ENCODE measurements at places on chromosomes 3 and 15. TPM values are rescaled to one million over a fixed set of nuclear protein-coding genes. Genes with fewer than 3 reads are reported as not detected.

- H3K4me1 ChIP-seq: peaks cover 33% of the 10 kb centered on the region
- peaks cover 2% of the 10 kb centered on the region for H3K27me3 ChIP-seq
- H3K4me3 ChIP-seq: peak overlapping the region; percentile 98
- H3K27ac ChIP-seq: peak overlapping the region; percentile 93
- peaks cover 26% of the 10 kb centered on the region for H3K36me3 ChIP-seq
These were observed 423 bp downstream of the TKT start for GRCh38 chr3:53255423-53255774.

Gene NRROS
- 38.2 TPM for total RNA-seq

Gene AGBL1
- total RNA-seq: not detected

GRCh38 chr3:38707730-38708129, 58.2 kb upstream of the SCN5A start:
- no peaks in the 10 kb centered on the region for H3K4me1 ChIP-seq
- H3K27me3 ChIP-seq: peaks cover 2% of the 10 kb centered on the region
- no peak for DNase-seq
- H3K36me3 ChIP-seq: no peaks in the 10 kb centered on the region
- H3K4me3 ChIP-seq: no peak overlapping the region

DNA sequence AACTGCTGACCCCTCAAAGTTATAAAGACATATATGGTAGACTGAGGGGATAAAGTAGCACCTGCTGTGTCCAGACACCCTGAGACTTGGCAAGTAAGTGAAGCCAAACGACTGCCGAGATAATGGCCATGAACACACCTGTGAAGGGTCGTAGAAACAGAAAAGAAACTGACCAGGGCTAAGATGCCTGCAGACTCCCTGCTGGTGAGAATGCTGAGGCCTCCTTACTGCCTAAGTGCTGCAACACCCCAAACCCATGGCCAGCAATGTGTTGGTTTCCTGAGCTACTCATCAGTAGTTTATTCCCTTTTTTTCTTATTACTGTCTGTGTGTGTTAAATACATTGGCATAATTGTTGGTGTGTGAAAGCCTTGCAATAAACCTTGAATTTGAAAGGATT, 233.8 kb downstream of the ZNF385D start:
- H3K27ac ChIP-seq: no peak overlapping the region
- DNase-seq: no peak
- no peaks in the 10 kb centered on the region for H3K36me3 ChIP-seq
- no peak overlapping the region for H3K4me3 ChIP-seq

DNA sequence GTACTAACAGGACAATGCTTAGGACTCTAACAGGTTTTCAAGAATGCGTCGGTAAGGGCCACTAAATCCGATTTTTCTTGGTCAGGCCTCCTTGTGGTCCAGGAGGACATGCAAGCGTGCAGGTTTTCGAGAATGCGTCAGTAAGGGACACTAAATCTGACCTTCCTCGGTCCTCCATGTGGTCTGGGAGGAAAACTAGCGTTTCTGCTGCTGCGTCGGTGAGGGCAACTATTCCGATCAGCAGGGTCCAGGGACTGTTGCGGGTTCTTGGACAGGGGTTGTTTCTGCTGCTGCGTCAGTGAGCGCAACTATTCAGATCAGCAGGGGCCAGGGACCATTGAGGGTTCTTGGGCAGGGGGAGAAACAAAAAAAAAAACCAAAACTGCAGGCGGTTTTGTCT, 7.8 kb upstream of the UBP1 start:
- no peak overlapping the region for H3K27ac ChIP-seq
- no peak for DNase-seq
- no peaks in the 10 kb centered on the region for H3K27me3 ChIP-seq
- peaks cover 8% of the 10 kb centered on the region for H3K4me1 ChIP-seq
- no peak overlapping the region for H3K4me3 ChIP-seq
- no peaks in the 10 kb centered on the region for H3K36me3 ChIP-seq

DNA sequence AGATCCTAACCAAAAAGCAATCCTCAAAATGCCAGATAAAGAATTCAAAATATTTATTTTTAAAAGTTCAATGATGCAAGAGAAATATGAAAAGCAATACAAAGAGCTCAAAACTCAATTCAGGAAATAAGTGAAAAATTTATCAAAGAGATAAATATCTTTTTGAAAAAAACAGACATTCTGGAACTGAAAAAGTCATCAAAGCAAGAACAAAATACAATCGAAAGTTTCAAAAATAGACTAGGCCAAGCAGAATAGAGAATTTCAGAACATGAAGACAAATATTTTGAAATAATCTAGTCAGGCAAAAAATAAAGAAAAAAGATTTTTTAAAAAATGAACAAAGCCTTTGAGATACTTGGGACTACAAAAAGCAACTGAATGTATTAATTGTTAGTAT, 83.4 kb upstream of the STT3B start:
- no peak for DNase-seq
- peaks cover 8% of the 10 kb centered on the region for H3K36me3 ChIP-seq
- peak overlapping the region; percentile 60 for H3K27ac ChIP-seq
- H3K4me1 ChIP-seq: peaks cover 9% of the 10 kb centered on the region
- no peak overlapping the region for H3K4me3 ChIP-seq

Gene HRG
- not detected for total RNA-seq

Measured in activated CD4-positive, alpha-beta T cell treated with anti-CD3 and anti-CD28 coated beads, Interleukin-2, amount 10 ng/mL, durations not matched to agents 24 days and 14 days (primary cell).